Stimulated activated CD8-positive, alpha-beta memory T cell treated with anti-CD3 and anti-CD28 coated beads, Interleukin-7, amount 100 ng/mL, for 24 hours (primary cell): ENCODE measurements at places on chromosomes 12 and 14.

- no peak for DNase-seq
Measured at GRCh38 chr12:5022465-5023061, 21.1 kb upstream of the KCNA5 start.

GRCh38 chr14:97539411-97539795 lies 742.2 kb downstream of the VRK1 start:
- no peak for DNase-seq

DNA sequence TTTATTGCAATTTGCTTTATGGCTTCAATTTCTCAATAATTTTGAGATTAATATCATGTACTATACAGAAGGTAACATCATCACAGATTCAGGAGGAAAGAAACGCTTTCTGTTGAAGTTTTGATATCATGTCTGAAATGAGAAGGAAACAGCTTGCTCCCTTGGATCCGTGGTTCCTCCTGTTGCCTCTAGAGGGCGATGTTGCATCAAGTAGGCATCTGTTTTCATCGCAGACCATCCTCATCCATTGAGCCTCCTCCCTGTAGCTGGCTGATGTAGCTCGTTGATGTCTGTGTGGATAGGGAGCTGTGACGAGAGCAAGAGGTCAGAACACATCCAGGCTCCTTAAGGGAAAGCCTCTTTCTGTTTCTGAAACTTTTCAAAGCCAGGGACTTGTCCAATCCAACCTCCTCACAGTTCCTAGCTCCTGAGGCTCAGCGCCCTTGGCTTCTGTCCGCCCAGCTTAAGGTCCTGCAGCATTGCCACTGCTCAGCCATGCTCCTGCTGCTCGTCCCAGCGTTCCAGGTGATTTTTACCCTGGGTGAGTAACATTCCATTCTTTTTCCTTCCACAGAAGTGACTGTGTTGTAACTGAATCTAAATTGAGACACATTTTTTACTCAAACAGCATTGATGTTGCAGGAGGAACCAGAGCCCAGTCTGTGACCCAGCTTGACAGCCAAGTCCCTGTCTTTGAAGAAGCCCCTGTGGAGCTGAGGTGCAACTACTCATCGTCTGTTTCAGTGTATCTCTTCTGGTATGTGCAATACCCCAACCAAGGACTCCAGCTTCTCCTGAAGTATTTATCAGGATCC lies 304.8 kb upstream of the OR4E1 start:
- no peak for DNase-seq

- DNase-seq = no peak
Measured at GRCh38 chr12:3220382-3221321, 143.5 kb downstream of the TSPAN9 start.

- no peak for DNase-seq
Measured at GRCh38 chr12:77232045-77232444, 166.7 kb upstream of the E2F7 start.

DNA sequence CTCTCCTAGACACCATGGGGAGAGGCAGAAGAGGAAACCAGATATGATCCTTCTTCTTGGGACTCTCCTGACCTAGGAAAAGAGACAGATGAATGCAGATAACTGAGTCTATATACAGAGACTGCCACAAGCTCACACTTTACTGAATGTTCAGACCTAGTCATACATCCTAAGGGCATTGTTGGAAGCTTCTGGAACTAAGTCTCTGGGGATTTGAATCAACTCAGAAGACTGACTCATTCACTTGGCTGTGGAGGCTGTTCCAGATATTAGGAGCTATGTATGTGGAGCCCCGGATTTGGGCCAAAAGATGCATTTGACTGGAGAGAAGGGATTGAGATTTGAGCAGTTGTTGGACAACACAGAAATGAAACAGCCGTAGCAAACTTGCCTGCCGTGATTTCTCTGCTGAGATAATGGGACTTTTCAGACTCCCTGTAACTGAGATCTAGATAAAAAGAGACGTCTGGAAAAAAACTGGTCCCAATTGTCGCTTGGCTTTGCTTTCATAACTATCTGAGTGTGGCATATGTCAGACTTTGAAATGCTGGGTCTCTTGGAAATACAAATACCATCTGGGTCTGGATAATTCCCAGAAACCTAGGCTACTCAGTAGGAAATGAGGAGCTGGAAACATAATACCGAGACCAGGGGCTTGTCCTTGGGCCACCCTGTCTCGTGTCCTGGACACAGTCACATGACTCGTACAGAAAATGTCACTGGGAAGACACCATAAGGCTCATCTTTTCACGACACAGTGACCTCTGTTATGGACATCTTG lies 396.8 kb downstream of the NUAK1 start:
- DNase-seq = no peak

DNA sequence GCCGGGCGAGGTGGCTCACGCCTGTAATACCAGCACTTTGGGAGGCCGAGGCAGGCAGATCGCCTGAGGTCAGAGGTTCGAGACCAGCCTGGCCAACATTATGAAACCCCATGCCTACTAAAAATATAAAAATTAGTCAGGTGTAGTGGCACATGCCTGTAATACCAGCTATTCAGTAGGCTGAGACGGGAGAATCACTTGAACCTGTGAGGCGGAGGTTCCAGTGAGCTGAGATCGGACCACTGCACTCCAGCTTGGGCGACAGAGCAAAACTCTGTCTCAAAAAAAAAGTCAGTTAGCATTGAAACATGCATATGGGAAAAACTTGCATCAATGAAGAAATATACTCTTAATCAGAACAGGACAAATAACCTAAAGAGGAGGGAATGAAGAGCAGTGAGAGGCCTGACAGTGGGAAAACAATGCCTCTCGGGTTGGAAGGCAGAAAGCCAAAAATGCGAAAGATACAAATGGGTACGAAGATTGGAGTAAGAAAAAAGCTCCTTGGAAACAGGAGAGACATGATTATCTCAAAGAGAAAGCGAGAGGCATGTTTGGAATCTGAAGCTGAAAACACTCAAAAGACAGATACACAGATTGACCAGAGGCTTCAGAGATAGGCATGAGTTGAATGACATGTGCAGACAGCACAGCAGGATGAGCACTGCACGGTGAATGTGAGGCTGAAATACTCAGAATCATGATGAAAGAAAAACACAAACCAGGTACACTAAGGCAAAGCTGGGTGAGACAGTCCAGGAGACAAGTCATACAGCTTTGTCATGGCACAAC lies 30.6 kb downstream of the RESF1 start:
- no peak for DNase-seq

- DNase-seq = peak; percentile 35
Measured at GRCh38 chr12:4153343-4153892, 120.1 kb upstream of the CCND2 start.

DNA sequence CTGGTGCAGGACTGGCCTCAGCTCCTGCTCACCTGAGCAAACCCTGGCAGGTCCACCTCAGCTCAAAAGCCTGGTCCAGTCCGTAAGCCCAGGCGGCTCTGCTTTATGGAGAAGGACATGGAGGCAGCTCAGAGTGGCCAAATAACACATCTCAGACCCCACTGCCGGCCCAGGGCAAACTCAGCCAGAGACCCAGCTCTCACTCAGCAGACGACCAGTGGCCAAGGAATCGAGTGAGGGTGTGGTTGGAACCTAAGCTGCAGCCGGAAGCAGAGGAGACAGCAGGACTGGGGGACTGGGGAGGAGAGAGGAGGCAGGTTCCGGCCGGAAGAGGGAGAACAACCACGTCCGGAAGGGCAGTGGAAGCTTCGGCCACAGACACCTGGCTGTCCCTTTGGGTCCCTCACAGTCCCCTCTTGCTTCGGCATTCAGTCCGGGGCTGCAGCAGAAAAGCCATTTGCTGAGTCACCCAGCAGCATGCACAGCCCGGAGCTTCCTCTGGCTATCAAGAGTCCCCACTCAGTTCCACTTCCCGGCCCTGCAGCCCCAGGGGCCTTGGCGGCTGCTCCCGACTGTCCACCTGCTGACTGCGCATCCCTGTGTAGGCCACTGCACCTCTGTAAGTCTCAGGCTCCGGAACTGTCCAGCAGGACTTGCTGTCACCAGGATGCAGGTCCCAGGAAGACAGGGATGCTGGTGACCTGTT lies 104.0 kb downstream of the CALM1 start:
- DNase-seq = no peak

GRCh38 chr12:805022-805632 lies 52.7 kb downstream of the WNK1 start:
- no peak for DNase-seq

DNA sequence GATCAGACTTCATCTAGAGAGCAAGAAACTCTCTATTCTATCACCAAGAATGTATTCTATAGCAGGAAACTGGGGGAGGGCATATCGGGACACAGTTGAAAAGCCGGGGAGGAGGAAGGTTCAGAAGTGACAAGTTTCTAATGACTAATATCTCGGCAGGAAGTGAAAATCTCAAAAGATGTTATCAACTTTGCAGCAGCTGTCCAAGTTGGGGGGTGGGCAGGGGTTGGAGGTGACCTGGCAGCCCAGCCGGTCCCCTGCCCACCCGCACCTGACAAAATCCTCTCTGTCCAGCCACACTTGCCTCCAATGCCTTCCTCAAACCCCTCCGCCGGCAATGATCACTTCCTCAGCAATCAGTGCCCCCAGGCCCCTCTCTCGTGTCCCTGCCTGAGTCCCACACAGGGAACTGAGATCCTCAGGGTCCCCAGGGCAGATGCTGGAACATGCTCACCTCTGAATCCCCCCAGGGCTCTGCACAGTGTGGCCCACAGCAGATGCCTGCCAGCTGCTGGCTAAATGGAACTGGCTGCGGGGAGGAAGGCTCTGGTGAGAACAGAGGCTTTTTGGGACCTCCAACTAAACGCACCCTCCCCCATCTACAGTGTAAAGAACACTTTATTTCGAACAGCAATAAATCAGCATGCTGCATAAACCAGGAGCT lies 43.9 kb downstream of the CCDC88C start:
- no peak for DNase-seq

GRCh38 chr12:20716037-20716436 lies 20.9 kb downstream of the SLCO1C1 start:
- no peak for DNase-seq

DNA sequence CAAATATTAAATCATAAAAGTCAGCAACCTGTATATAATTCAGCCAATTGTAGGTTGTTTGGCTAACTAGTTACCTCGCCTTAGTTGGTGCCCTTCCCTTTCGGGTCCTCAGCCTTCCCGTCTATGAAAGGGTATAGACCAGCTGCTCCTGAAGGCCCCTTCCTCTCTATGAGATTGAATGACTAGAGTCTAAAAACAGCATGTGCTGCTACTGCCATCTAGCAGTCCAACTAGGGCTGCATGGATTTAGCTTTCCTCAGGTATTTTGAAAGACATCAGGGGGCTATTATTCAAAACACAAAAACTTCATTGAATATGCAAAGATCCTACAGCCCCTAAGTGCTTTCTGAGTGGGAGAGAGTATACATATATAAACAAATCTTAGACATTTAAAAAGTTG lies 37.0 kb upstream of the TMEM263 start:
- DNase-seq = no peak

DNA sequence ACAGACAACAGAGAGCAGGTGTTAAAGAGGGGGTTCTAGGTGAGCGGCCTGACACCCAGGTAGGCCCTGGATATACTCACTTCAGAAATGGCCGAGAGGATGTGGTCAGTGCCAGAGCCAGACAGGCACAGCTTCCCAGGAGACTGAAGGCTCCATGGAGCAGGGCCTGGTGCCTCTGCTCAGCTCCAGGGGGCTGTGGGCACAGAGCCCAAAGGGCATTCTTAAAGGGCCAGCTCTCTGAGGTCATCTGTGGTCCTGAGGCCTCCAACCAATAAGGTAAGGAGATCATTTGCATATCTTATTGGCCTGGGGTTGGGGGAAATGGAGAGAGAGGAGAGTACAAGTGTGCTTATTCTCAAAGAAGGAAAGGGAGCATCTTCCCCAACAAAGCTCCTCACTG lies 9.7 kb upstream of the PCK2 start:
- no peak for DNase-seq

DNA sequence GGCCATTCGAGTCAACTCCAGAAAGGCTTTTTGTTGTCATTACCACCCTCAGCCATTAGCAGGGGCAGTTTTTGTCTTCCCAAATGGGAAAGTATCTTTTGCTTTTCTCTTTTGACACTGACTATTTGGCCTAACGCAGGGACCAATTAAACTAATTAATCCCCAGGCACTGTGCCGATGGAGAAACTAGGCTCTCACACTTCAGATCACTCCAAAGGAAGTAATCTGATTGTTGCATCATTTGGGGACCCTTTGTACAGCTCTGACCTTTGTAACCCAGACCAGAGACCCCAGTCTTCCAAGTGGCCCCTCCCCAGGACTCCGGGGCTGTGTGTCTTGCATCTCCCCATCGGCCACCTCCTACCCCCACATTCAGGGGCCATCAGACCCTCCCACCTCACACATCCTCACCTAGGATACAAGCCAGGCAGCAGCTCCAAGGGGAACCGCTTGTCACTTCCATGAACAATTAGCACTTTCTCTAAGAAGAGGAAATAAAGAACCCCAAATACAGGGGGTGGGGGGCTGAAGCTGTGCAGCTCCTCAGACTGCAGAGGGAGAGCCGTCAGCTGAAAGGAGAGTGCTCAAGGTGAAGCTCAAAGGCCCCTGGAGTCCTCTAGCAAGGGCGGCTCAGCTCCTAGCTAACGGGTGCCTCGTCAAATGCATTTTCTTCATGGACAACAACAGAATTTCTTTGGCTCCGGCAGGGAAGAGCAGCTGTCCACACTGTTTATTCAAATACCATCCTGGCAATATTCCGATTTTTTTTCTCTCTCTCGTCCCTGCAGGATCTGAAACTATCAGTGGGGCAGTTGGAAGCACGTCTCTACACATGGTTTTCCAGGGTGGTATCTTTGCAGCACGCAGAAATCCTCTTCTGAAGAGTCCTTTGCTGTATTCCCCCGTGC lies 64.3 kb upstream of the DIO3 start:
- no peak for DNase-seq

GRCh38 chr12:8817856-8818255 lies 4.6 kb upstream of the A2ML1 start:
- DNase-seq = no peak

GRCh38 chr14:35482994-35483515 lies 50.9 kb upstream of the INSM2 start:
- no peak for DNase-seq
